ENCODE measurements at places on chromosomes 2 and 18.

- no peak for DNase-seq
Observed at GRCh38 chr2:133791191-133791590, 222.9 kb upstream of the NCKAP5 start.

- no peak for DNase-seq
Observed at GRCh38 chr2:106314444-106314843, 120.3 kb upstream of the UXS1 start.

- DNase-seq, result no peak
Observed at GRCh38 chr2:224162122-224162521, 123.0 kb upstream of the SERPINE2 start.

GRCh38 chr2:183253441-183254130, 129.3 kb downstream of the NUP35 start:
- DNase-seq, result no peak

GRCh38 chr2:127024769-127025358, 82.1 kb downstream of the BIN1 start:
- DNase-seq, result no peak

- no peak for DNase-seq
Observed at GRCh38 chr2:158178646-158179045, 77.0 kb downstream of the UPP2 start.

DNA sequence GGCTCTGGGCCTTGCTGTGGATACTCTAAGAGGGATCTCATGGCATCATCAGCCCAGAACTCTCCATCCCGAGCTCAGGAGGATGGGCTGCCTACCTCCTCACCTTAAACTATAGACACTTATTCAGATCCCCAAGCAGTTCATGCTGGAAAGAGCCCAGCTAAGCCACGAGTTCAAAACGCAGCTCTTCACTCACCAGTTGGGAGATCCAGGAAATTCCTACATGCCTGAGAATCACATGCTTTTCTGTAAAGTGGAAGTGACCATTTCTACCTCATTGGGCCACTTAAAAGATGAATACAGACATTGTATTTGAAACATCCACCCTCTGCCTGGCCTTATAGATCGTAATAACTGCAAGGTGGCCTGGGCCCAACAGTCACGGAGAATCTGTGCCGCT, 6.6 kb downstream of the ATOH8 start:
- DNase-seq, result no peak

- DNase-seq, result no peak
Observed at GRCh38 chr18:2968606-2969005, 44.3 kb downstream of the LPIN2 start.
